H7 (cell line): ENCODE measurements at places on chromosomes 3 and 15. TPM values are rescaled to one million over a fixed set of nuclear protein-coding genes. Genes with fewer than 3 reads are reported as not detected.

The SLC30A4 gene
- 0.04 and 0.10 TPM in 2 replicates for total RNA-seq

The LRRIQ4 gene
- total RNA-seq, result 0.15 TPM in 1 of 2 replicates, not detected in the other

The ALDH1A2 gene
- 0.10 TPM in 1 of 2 replicates, not detected in the other for total RNA-seq

The ROPN1 gene
- not detected in 2 replicates for total RNA-seq

The APH1B gene
- total RNA-seq, result 5.8 and 7.1 TPM in 2 replicates
